NCI-H187 (cell line): ENCODE measurements at places on chromosomes 6 and 20.

GRCh38 chr20:33132513-33133372 lies 35.2 kb upstream of the BPIFA2 start:
- no peak for DNase-seq

DNA sequence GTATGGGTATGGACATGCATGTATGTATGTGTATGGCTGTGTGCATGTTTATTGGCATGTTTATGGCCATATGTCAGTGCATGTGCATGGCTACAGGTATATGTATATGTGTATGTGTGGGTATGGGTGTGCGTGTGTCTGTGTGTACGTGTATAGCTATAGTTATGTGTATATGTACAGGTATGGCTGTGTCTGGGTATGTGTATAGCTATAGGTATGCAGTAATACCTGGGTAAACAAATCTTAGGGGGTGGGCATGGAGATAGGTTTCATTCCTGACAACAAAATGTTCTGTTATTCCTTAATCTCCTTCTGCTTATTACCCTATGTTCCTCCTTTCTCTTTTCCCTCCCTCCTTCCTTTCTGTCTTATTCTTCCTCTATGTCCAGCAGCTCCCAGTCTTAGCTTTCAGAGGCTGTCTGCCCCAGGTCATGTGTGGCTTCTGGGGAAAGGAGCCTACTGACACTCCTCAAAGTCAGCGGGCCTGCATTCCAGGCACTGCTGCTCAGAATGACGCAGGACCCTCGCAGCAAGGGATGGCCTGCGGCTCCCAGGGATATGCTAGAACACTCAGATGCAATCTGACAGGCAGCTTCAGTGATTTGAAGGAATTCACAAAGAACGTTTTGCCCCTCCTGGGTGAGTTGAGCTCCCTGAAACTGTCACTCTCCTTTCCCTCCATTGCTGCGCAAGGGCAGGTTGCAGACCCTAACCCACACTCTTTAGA lies 139.3 kb upstream of the PHACTR1 start:
- DNase-seq: no peak

GRCh38 chr6:160789263-160790027 lies 87.4 kb downstream of the PLG start:
- DNase-seq: no peak

DNA sequence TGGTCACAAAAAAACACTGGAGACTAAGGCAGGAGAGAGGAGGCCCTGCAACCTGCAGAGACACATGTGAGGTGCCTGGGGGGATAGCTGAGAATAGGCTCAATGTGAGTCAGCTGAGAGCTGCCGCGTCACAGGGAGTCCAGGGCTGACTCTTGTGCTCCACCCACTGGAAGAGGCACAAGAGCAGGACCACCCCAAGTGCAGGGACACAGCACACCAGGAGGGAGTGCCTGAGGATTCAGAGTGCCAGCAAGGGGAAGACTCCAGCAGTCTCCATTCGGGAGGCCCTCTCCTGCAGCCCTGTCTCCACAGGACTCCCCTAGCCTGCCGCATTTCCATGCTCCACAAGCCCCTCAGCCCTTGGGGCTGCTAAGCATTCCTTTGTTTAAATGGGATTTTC lies 105.5 kb downstream of the HUS1B start:
- DNase-seq: no peak

DNA sequence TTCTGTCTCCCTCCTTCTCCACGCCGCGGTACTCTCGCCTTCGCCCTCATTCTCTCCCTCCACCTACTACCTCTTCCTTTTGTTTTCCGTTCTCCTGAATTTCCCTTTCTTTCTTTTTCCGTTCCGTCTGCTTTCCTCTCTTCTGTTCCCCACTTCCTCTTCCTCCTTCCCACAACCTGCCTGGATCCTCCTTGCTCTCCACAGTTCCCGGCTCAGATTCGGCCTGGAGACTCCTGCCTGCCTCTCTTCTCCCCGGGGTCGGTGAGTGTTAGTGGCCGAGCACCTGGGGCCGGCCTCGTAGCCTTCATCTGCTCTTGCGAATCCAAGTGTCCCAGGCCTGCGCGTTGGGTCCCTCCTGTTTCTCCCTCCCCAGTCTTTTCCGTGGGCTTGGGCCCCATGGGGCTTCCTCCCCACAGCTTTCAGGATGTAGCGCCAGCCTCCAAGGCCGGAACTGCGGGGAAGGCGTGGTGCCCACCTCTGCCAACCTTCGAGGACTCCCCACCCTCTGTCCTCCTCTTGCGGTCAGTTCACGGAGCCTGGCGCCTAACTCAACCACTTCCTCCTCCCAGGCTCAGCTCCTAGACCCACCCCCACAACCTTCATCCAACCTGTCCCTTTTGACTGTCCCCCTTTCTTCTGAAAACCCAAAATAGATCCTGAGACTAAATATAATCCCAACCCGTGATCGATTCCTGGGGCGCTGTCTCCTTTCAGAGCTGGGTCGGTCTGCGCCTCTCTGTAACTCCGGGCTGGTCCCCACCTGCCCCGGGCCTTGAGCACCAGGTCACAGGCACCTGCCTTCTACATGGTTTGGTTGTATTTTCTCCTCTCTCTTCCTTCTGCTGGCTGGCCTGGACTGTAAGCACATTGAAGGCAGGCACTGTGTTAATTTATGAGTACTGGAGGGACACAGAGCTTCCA lies 6.8 kb downstream of the NRN1 start:
- DNase-seq: no peak

DNA sequence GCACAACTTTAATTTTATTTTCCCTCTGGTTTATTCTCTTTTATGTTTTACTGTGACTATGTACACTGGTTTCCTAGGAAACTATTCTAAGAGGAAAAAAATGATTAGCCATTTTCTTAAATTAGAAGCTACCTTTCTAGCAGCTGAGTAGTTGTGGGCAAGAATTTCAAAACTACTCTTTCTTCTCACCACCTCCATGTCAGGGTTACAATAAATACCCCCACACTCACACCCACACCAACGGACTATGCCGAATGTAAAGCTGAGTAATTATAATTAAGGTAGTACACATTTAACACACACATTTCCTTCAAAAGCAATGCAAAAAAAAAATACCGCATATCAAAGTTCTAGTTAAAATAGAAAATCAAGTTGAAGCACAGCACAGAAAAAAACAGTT lies 78.9 kb downstream of the ARHGAP18 start:
- no peak for DNase-seq

- DNase-seq: no peak
Measured at GRCh38 chr6:16639684-16640480, 121.4 kb downstream of the ATXN1 start.

DNA sequence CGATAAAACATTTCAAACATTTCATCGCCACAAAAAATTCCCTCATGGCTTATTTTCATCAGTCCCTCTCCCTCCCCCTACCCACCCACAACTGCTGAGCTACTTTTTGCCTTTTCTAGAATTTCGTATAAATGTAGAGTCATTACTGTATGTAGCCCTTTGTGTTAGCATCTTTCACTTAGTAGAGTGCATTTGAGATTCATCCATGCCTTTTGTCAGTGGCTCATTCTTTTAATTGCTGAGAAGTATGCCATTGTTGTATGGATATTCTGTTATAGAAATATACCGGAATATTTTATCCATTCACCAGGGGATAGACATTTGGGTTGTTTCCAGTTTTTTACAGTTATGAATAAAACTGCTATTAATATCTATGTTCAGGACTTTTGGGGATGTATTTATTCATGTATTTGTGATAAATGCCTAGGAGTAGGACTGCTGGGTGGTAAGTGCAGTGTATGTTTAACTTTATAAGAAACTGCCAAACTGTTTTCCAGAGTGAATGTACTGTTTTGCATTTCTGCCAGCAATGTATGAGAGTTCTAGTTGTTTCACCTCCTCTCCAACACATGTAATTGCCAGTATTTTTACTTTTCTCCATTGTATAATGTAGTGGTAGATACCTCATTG lies 50.4 kb downstream of the FOXO3 start:
- no peak for DNase-seq

DNA sequence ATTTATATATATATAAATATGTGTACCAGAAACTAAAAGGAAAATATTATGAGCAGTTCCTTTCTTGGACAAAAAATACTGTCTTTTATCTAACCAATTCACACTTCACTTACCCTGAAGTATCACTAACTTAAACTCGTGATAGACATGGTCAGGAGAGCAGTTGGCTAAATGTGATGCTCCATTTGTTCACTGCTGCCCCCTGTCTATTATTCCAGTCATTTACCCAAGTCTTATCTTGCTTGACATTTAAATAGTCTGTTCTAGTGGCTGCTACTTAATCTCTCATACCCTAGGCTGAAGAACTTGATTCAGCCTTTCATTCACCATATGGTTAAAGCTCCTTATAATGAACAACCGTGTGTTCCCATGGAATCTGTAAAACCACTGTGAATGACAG lies 789.6 kb upstream of the EYS start:
- no peak for DNase-seq

- DNase-seq: no peak
Measured at GRCh38 chr6:84348801-84349200, 121.4 kb upstream of the CEP162 start.

GRCh38 chr20:25247000-25247517 lies 826 bp upstream of the PYGB start:
- no peak for DNase-seq

DNA sequence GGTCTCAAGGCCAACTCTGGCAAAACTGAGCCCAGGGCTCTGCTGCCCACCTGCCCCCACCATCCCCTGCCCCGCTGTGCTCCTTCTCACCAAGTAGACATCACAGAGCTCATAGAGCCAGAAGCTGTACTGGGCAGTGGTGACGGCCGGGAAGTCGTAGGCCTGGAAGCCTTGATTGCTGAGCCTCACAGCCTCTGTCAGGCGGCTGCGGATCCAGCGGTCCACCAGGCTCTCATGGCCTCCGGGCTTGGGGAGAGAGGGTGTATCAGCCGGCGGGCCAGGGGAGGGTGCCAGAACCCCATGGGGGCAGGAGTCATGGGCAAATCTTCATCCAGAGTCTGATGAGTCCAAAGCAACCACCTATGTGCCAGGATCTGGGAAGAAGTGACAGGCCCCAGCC lies 2.8 kb upstream of the VWA7 start:
- DNase-seq: no peak

DNA sequence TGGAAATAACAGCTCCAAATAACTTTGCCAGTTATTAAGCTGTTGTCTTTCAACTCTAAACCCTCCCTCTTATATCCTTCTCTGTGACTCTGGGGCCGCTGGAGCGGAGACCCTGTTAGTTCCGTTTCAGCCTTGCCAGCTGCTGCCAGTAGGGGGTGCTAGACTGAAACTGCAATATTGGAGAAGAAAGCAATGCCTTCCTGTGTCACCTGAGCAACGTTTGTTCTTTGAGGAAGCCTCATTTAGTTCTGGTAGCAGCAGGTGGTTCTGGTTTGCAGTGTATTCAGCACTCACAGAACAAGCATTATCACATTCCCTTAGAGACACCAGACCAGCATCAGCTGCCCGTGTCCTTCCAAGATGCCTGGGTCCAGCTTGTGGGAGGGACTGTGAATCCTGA lies 22.9 kb upstream of the JAG1 start:
- no peak for DNase-seq
